NCI-H187 (cell line): ENCODE measurements at places on chromosomes 16 and 17.

DNA sequence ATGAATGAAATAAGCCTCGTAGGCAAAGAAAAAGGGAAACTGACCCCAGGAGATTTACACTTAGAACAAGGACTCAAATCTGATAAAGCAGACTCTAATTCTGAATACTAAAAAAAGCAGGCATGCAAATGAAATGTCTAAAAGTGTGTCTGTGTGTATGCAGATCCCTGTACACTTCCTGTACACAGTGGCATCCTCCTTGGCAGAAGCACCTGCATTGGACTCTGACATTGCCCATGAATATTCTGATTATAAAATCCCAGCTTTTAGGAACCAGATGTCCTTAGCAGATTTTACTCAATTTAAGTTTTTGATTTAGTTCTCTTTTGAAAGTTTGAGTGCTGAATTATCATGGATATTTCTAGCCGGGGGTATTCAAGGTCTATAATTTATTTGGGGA, 306.0 kb upstream of the CDH8 start:
- DNase-seq: no peak

DNA sequence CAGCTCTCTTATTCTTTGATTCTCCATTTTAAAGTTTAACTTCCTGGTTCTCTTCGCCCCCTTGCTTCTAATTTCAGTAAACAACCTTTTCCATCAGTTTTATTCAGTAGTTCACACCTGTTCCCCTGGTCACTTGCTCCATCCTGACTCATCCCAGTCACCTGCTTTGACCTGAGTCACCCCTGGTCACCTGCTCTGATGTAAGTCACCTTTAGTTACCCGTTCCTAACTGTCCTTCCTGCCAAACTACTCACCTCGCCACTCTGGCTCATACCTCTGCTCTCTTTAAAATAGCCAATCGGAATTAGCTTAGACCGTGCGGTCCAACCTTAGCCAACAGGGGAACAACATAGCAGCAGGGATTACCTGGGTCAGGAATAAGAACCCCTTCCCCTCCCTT, 4.7 kb upstream of the NLRC5 start:
- no peak for DNase-seq

DNA sequence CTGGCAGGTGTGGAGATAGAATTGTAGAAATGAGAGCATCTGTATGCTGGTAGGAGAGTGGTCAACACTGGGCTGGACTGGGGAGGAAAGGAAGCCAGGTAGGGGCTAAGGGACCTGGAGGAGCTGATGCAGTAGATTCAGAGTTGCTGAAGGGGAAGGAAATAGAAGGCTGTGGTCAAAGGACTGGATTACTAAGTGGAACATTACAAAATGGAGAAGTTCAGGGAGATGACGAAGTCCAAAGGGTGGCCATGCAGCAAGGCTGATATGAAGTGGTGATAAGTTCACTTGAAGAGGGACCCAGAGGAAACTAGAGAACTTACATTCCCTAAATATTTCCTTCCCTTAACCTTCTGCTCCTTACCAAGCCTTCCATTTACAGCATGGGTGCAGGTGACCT, 8.6 kb upstream of the CCL2 start:
- DNase-seq: no peak

DNA sequence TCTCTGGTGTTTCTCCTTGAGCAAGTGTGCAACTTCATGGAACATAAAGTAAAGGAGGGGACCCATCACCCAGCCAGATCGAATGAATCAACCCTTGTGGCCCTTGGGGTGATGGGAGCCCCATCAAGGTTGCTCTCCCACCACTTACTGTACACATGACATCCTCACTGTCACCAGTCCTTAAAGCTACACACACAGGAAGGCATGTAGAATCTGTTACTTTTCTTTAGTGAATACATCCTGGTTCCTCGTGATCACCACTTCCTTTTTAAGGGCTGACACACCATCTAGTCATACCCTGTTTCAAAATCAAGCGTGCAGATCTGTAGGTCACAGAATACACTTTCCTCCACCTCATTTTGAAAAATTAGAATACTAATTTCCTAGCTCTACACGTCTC, 22.6 kb upstream of the MPHOSPH6 start:
- DNase-seq: no peak

DNA sequence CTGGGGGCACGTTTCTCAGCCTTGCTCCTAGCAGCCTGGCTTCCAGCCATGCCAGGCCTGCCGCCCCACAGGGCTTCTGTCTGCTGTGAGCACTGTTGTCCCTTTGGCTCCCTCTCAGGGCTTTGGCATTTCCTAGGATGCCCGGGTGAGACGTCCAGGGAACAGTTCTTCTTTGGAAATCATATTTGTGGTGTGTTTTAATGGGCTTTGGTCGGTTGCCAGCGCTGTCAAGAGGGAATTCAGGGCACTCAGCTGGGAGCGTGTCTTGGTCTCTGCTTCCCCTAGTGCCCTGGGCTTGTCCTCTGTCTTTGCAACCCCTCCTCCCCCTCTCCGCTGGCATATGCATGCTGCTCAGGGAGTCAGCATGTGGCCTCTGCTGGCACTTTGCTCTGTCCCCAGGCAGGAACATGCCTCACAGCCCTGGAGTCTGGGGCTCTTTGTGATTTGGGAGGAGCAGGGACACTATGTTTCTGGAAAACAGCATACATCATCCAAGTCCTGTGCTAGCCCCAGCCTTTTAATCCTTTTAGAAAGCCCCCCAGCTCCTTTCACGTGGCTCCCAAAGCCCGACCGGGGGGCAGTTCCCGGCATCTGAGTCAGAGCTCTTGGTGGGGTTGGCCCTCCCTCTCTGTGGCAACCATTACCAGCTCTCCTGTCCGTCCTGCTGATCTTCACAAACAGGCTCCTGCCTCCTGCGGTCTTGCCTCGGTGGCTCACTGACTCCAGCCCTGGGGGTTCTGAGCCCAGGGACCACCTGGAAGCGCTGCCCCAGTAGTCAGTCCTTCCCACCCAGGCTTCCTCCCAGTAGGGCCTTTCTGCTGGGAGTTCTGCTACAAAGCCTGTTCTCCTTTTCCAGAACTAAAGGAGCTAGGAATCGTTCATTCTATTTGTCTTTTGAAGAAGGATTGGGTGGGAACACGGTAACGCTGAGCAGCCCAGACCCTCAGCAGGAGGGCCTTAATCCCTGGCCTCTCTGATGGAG, 26.7 kb downstream of the SAP30BP start:
- no peak for DNase-seq

DNA sequence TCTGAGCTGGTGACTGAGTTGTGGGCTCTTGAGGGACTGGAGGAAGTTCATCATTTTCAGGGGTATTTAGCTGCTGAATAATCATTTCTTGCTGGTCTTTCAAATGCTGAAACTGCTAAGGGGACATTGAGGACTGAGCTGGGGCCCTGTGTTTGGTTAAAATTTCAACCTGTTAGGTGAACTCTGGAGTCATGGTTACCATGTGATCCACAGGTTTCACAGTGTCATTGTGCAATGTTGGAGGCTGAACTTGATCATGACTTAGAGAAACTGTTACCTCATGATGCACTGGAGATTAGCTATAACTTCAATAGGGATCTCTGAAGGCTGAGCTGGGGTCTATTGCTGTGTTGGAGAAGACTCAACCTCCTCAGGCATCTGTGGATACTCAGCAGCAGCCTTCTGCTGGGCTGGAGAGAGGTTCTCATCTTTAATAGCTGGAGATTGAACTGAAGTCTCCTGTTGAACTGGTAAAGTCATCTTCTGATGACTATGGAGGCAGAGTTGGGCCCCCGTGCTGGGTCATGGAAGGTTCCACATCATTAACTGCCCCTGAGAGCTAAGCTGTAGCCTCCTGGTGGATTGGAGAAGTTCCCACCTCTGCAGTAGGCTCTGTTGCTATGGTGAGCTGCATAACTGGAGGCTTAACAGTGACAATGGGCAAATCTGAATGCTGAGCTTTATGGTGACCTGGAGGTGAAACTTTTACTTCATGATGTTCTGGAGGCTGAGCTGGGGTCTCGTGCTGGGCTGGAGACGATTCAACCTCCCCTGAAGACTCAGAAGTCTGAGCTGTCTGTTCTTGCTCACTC, 15.2 kb downstream of the RDM1 start:
- no peak for DNase-seq

DNA sequence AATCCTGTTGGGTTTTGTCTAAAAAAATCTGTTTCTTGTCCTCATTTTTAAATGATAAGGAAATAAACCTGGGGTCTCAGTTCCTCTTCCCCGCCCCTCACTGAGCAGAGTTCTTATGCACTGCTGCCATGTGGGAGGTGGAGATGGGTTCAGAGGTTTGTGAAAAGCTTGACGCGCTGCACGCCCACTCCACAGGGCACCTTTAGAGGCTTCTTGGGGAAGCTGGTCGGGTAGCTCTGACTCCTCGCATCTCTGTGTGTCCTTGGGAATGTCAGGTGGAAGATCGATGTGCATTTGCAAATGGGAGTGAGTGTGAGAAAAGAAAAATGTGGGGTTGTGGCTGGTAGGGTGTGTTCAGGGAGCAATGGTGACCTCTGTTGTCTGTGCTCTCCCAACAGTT, 4.7 kb upstream of the ZNHIT3 start:
- no peak for DNase-seq

DNA sequence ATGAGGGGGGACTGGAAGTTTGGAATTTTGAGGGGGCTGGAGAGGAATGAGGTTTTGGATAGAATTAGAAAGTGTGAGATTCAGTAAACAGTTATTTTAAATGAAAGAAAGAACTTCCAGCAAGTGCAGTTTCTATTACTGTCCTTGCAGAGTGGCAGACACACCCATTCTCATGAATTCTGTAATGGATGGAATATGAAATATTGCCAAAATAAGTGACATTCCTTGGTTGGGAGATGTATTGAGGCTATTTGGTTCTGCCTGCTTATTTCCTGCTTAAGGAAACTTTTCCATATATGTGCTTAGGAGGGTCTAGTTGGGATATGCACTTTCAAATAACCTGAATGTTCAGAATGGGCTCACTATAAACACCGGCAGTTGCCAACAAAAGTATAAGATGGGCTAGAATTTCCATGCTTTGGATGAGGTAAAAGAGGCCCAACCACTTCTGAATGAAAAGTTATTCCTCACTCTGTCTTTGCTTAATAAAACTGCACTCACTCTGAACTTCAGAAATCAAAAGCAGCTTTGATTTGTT, 434.4 kb downstream of the CA10 start:
- DNase-seq: no peak

GRCh38 chr17:41784207-41784744, 2.2 kb downstream of the JUP start:
- no peak for DNase-seq

GRCh38 chr17:17757956-17758845, 76.9 kb downstream of the RAI1 start:
- DNase-seq: peak; percentile 26

DNA sequence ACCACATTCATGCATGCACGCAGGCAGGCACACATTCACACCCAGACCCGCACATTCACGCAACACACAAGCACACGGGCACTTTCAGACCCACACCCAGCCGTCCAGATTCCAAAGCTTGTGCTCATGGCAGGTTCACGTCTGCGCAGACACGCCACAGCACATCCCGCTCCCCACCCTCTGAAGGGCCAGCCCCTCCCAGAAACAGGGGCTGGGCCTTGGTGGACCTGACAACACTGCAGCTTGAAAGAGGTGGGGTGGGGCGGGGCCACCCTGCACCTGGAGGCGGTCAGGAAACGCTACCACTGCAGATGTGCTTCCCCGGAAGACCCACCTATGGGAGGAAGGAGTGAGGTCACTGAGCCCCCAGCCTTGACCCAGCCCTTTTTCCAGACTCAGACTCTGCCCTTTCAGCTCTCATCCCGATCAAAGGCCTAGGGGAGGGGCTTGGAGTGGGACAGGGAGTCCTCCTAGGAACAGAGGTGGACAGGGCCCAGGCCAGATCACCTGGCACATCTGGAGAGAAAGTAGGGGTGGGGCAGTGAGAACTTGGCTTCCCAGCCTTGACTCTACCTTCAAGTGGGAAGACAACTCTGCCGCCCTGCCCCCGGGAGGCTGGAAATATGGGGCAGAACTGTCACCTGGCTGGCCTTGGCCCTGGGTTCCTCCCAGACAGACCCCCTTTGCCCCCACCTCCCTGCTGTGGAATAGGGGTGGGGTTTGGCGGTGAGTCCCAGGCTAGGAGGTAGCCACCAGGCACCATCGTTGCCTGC, 11.0 kb downstream of the P3H4 start:
- DNase-seq: peak; percentile 43

DNA sequence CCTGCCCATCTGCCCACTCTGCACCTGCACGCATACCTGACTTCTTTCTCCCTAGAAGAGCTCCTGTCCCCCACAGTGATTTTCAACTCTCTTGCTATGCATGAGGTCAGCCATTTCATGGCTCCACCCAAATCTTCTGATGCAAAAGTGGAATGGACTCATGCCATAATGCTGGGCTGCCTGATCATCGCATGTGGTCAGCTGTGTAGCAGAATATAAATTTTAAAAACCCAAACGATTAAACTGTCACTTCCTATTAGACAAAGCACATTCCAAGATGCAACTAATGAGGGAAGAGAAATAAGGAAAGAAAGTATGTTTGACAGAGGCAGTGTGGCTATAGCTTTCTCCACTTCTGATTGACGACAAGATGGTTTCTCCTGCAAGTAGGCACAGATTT, 26.1 kb downstream of the GRIN2A start:
- DNase-seq: no peak

DNA sequence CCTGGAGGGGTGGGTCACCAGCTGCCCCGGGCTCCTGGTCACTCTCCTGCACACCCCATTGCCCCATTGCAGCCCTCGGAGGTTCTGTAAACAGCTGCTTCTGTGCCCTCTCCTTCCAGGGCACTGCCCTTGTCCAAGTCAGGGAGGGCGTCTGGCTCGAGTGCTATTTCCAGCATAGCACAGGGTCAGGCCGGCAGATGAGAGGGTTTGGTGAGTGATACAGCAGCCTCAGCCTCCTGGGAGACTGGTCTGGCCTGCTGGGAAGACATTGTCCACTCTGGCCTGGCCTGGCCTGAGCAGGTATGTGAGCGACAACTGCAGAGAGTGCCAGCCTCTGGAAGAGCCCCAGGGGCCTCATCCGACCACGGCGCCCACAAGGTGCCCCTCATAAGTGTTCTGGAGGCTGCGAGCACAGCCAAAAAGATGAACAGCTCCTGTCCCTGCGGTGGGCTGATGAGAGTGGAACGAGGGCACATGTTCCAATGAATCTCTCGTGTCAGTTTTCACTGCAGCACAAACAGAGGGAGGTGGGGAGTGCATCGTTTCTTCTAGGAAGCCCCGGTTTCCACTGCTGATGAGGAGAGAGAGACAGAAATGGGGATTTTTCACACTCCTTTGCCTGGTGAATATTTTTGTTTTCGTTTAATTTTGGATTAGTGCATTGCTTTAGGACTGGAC, 105.8 kb upstream of the SDK2 start:
- no peak for DNase-seq

GRCh38 chr17:29143894-29144293, 36.3 kb downstream of the MYO18A start:
- no peak for DNase-seq

- no peak for DNase-seq
Observed at GRCh38 chr17:1947743-1948516, 77.2 kb downstream of the RTN4RL1 start.

DNA sequence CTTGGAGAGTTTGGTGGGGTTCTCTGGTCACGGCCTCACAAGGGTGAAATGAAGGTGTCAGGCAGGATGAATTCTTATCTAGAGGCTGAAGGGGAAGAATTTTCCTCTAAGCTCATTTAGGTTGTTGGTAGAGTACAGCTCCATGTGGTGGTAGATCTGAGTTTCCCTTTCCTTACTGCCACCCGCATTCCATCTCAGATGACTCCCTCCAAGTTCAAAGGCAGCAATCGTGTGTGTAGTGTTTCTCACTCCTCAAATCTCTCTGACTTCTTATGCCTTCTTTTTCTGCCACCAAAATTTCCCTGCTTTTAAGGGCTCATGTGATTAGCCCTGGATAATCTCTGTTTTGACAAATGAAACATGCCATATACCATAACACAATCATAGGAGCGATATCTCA, 135.5 kb upstream of the MYOCD start:
- DNase-seq: no peak

- no peak for DNase-seq
Observed at GRCh38 chr16:10619271-10619849, 39.0 kb upstream of the EMP2 start.
